ENCODE measurements at places on chromosomes 7 and 10.

DNA sequence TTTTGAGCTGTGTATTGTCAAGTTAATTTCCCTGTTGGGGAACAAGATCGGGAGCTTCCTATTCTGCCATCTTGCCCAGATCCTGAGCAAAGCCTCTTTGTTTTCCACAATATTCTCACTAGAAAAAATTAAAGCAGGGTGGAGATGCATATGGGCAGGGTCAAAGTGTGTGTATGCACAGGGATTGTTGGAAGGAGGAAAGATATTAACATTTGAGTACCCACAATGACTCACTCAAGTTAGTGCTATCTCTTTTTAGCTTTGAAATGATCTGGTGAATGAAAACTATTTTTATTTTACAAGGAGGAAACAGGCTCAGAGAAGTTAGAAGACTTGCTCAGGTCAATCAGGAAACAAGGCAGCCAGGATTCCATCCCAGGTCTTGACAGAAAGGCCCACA is 6.7 kb upstream of the BTBD16 start:
- H3K4me1 ChIP-seq: no peaks in the 10 kb centered on the region
- H3K36me3 ChIP-seq: no peaks in the 10 kb centered on the region
- H3K27me3 ChIP-seq: peaks cover 28% of the 10 kb centered on the region
- no peak overlapping the region for H3K4me3 ChIP-seq
- no peak for DNase-seq
- H3K27ac ChIP-seq: no peak overlapping the region

GRCh38 chr10:86345296-86345858 is 21.2 kb downstream of the GRID1 start:
- H3K27ac ChIP-seq: no peak overlapping the region
- peaks cover 3% of the 10 kb centered on the region for H3K27me3 ChIP-seq
- no peaks in the 10 kb centered on the region for H3K4me1 ChIP-seq
- DNase-seq: no peak
- H3K36me3 ChIP-seq: no peaks in the 10 kb centered on the region

GRCh38 chr10:125523347-125523746 is 159.6 kb downstream of the TEX36 start:
- no peaks in the 10 kb centered on the region for H3K4me1 ChIP-seq
- H3K27ac ChIP-seq: no peak overlapping the region
- H3K36me3 ChIP-seq: no peaks in the 10 kb centered on the region

- DNase-seq: no peak
- H3K27ac ChIP-seq: peak overlapping the region; percentile 100
- H3K4me1 ChIP-seq: peaks cover 98% of the 10 kb centered on the region
These were observed 34.7 kb downstream of the PRSS2 start for GRCh38 chr7:142805350-142806021.

Measured in activated CD4-positive, alpha-beta memory T cell treated with anti-CD3 and anti-CD28 coated beads for 36 hours (primary cell).